ENCODE measurements at places on chromosomes 1 and 21. TPM values are rescaled to one million over a fixed set of nuclear protein-coding genes. Genes with fewer than 3 reads are reported as not detected.

Gene FCN3
- not detected for total RNA-seq

Gene FHAD1
- 3.8 TPM for total RNA-seq

Gene HSD3B1
- 10.3 TPM for total RNA-seq

Gene NGF
- 3.3 TPM for total RNA-seq

Gene MCOLN3
- total RNA-seq, result 7.2 TPM

Gene NCF2
- total RNA-seq, result 0.68 TPM

Gene RBM11
- total RNA-seq, result 2.1 TPM

Gene ODF2L
- 46.9 TPM for total RNA-seq

Gene LCE2C
- not detected for total RNA-seq

Gene MPZ
- 3.6 TPM for total RNA-seq

Gene IL20
- total RNA-seq, result not detected

Gene UBE2Q1
- 69.1 TPM for total RNA-seq

Gene C1orf210
- total RNA-seq, result 17.2 TPM

Gene CFAP126
- 0.76 TPM for total RNA-seq

Gene GUCA2B
- 0.69 TPM for total RNA-seq

Gene PRDM16
- 23.6 TPM for total RNA-seq
